ENCODE measurements at places on chromosomes 2 and 18.

- no peak for DNase-seq
Measured at GRCh38 chr2:177464549-177464948, 72.0 kb downstream of the AGPS start.

GRCh38 chr2:160703648-160704585 is 210.3 kb upstream of the RBMS1 start:
- DNase-seq: no peak

DNA sequence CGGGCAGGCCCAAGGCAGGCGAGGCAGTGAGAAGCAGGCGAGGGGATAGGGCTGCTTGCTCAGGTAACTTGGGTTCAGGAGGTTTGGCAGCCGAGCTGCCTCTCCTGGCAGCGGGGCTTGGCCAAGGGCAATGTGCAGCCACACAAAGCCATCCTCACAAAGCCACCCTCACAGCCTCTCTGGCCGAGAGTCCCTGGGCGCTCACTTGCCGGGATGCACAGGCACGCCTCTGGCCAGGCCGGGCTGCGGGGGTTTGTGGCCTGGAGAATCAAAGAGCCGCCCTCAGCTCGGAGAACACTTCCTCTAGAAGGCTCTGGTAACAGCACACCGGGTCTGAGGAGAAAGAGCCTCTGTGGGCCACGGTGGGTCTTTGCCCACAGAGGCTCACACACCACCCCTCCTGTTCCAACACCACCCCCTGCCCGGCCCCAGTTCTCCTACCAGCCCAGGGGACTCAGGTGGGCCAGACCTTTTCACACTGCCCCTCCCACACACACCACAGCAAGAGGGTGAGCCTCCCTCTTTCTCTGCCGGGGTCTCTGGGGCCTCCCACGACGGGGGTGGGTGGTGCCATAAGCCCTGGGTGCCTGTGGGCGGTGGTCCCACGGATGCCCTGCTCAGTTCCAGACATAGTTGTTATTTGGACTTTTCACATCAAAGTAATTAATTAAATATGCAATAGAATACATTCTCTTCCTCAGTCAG is 186.9 kb downstream of the ZFP36L2 start:
- no peak for DNase-seq

DNA sequence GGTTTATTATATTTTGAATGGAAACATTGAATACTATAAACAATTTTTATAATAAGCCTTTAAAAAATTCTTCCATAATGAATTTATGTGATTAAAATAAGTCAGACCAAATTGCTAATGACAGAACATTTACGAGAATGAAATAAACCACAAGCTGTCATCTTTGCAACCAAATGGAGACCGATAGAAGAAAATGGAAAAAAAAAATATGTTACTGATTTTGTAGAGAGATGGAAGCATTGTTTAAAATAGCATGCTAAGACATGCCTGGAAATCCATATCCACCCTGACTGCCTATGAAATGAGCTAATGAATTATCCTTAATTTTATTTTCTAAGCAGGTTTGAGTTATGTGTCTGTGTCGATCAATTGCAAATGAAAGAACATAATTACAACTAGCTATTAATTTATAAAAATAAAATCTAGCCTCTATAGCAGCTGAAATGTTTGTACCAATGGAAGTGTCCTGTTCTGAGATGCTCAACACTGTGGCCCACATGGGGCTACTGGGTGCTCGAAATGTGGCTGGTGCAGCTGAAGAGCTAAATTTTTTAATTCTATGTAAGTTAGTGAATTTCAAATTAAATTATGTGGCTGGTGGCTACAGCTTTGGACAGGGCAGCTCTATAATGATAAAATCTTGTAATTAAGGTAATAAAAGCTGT is 832.8 kb downstream of the RNF144A start:
- DNase-seq: no peak

DNA sequence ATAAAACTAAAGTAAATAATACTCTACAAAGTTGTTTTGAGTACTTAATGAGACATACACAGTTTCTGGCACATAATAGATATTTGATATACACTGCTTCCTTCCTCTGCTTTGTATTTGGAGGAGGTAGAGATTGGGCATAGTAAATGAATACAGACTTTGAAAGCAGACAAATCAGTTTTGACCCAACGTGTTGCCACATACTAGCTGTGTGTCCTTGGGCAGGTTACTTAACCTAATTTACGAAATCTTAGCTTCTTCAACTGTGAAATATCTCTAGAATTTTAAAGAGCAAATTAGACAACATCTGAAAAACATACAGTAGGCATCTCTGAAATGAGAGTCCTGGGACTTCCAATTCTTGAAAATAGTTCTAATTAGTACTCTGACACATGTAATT is 425.4 kb downstream of the TGIF1 start:
- no peak for DNase-seq

DNA sequence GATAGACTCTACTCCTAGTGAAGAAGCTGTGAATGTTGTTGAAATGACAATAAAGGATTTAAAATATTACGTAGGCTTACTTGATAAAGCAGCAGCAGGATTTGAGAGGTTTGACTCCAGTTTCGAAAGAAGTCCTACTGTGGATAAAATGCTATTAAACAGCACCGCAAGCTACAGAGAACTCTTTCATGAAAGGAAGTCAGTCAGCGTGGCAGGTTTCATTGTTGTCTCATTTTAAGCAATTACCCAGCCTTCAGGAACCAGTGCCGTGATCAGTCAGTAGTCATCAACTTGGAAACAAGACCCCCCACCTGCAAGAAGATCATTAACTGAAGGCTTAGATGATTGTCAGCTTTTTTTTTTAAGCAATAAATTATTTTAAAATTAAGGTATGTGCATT is 14.0 kb downstream of the USP14 start:
- DNase-seq: no peak

GRCh38 chr18:54147439-54147838 is 77.0 kb downstream of the MBD2 start:
- no peak for DNase-seq

DNA sequence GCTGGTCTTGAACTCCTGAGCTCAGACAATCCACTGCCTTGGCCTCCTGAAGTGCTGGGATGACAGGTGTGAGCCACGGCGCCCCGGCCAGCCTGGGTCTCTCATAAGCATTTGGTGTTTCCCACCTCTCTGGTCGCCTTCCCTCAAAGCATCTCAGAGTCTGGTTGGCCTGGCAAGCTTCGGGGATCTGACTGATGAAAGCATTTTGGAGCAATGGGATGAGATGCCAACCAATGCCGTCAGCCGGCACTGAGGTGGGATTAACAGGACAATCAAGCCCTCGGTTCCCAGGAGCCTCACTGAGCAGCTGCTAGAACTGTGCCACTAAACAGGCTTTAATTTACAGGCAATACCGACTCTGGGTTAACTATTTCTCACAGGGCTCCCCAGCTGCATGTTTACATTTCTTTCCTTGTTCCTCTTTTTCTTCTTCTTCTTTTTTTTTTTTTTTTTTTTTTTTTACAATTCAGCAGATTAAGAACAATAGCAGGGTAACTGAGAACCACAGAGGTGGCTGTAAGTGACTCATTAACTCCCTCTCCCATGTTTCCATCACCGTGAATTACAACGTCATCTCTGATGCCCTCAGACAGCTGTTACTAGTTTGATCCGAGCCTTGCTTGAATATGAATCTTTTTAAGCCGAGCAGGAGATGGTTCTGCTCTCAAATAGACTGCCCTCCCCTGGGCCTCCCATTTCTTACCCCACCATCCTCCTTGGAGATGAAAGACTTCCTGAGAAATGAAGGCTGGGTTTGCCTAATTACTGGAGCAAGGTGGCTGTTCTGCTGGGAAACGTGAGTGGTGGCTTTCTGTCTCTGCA is 37.9 kb downstream of the ODC1 start:
- no peak for DNase-seq

- no peak for DNase-seq
Measured at GRCh38 chr2:156892467-156893281, 364.8 kb upstream of the GALNT5 start.

DNA sequence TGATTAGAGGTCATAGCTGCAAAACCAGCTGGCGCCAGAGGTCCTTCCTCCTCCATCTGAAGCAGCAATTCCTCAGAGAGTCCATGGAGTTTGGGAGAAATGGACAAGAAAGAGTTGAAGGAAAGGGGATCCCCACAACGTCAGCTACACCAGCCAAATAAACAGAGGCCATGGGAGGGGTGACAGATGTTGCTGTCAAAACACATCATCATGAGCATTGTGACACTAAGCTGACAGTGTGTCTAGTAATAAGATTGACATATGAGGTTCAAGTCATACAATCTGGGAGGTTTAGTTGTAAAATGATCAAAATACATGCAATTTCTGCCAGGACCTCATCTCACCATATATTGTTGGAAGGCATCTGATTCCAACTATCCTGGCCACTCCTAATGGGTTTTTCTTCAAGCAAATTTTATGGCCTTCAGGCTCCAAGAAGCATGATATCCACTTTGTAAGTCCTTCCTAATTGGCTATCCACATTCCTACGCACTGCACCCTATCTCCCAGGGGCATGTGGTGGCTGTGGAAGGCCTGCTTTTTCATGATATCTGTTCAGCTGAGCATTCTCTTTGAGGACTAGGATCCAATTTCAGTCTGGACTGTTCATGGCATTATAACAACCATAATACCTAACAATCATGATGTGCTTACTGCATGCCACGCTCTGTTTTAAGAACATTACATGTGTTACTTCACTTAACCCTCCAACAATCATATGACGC is 335.0 kb upstream of the ID2 start:
- DNase-seq: no peak

GRCh38 chr2:45011121-45011520 is 1.9 kb upstream of the SIX2 start:
- no peak for DNase-seq

GRCh38 chr2:97673182-97673914 is 3.8 kb downstream of the C2orf92 start:
- no peak for DNase-seq

- no peak for DNase-seq
Measured at GRCh38 chr2:55153584-55154299, 78.4 kb downstream of the CLHC1 start.

- no peak for DNase-seq
Measured at GRCh38 chr18:36328385-36328858, 30.9 kb downstream of the FHOD3 start.

DNA sequence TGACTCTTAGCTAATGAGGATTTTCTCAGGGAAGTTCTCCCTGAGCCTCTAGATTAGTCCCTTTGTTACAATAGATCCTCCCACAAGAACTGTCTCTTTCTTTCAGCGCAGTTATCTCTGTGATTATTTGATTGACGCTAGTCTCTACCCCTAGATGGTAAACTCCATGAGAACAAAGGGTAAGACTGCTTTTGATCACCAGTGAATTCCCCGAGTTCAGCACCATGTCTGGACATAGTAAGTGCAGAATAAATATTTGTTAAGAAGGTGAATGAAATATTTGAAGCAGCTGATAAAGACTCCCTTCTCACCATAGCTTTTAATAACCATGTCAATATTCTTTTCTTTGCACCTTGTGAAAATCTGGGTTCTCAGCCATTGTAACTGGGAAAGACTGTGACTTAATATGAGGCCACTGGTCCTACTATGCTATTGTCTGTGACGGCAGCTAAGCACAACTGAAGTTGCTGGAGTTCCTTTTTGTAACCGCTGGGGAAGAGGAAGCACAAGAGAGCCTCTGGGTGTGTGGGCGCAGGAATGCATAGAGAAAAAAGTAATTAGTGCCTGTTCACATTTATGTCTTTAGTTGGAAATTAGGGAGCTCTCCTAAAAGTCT is 214.7 kb downstream of the TGIF1 start:
- DNase-seq: no peak

- no peak for DNase-seq
Measured at GRCh38 chr18:39693359-39693758, 2127.8 kb upstream of the CELF4 start.

- no peak for DNase-seq
Measured at GRCh38 chr18:24791751-24792545, 331.5 kb downstream of the HRH4 start.

DNA sequence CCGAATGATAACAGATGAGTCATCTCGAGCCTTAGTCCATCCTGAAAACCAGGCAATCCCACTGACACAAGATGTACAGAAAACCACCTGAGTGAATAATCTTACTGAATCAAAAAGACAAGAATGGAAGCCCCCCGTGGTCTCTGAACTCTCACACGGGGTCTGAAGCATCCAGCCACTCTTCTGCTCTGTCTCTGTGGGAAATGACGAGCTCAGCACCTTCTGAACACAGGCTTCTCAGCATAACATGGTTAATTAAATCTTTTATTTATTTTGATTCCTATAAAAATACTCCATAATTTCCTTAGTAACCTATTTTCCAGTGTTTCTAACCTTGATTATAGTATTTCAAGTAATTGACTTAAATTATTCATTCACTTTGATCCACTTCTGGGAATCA is 203.7 kb downstream of the TMEM163 start:
- DNase-seq: no peak

DNA sequence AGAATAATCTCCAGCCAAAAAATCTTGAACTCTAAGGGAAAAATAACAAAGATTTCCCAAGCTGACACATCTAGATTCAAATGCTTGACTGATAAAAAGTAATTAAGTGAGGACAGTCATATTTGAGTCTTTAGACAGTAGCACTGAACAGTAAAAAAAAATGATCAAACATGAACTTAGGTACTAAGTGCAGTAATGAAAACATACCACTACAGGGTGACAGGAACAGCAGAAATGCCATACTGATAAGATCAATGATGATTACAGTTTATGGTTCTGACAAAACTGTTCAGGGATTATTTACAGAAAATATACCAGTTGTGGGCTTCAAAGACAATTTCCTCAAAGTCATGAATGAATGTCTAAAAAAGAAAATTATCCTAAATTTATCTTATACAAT is 80.3 kb downstream of the OSBPL1A start:
- DNase-seq: no peak

DNA sequence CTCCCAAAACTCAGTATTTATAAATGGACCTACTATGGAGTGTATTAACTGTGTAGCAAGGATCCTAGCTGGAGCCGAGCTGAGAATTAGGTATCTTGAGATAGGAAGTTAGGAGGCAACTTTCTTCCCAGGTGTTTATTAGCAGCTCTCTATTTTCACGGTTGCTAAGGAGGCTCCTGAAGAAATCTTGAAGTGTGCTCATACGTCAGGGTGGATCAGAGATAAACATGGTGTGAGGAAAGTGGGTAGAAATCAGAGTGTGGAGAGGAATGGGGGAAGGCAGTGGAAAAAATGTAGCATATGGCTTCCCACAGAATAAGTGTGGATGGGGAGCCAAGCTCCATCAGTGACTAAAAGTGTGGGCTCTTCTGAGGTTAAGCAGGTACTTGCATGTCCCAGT is 104.3 kb downstream of the ABCA12 start:
- no peak for DNase-seq

GRCh38 chr2:60249879-60250278 is 303.6 kb downstream of the BCL11A start:
- no peak for DNase-seq

GRCh38 chr2:120494446-120494845 is 148.5 kb downstream of the INHBB start:
- no peak for DNase-seq
